ENCODE measurements at places on chromosomes 5 and 9.

DNA sequence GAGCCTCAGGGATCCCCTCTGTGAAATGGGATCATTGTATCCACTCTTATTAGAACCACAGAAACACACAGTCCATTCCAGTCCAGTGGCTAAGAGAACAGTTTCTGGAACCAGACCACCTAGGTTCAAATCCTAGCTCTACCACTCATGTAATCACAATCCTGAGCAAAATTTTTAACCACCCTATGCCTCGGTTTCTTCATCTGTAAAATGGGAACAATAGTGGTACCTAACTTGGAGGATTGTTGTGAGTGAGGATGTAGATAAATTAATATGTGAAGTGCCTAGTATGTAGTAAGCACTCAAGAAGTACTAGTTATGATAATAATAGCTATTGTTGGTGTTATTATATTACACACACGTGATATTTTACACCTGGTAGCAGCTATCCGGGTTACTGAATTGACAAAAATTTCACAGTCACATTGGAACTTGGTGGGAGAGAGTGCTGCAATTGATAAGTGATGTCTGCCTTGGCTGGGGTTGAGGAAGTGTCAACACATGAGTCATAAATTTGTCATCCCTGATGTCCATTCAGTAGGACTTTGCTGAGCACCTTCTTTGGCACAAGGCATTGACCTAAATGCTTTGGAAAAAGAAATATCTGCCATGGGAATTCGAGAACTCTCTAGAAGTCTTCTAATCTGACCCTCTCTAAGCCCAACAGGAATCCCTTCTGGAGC is 68.4 kb downstream of the COL27A1 start:
- DNase-seq: no peak

DNA sequence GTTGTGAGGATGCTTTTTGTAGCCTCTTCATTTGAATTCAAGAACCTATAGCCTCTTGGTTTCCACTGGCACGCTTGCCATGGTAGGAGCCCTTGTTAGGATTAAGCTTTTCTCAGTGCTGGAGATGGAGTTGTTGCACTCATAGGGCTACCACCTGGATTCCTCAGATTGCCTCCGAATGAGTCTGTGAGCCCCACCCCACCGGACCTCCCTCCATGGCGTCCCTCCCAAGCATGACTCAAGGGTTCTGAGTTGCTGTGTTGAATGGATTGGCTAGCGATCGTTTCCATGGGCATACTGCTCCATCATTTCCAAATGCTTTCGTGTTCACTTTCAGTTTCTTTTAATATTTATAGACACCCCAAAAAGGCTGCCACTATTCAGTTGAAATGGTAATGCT is 69.9 kb downstream of the DAPK1 start:
- DNase-seq: no peak

- DNase-seq: no peak
Observed at GRCh38 chr9:126430124-126430523, 103.5 kb downstream of the MVB12B start.

DNA sequence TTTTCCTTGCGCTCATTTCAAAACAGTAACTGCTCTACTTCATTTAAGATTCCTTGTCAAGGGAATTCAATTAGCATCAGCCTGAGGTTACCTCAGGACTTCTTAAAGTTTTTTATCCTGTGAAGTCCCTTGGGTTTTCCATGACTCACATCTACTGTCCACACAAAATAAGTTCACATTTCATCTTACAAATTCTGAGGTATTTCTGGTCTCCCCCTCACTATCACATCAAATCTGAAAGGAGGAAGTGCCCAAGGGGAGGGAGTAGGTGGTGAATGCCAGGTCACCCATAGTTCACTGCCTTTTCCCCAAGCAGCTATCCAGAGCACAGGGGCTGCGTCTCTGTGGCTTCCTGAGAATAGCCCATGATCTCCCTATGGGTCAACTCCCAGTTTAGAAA is 227.1 kb upstream of the NREP start:
- no peak for DNase-seq

DNA sequence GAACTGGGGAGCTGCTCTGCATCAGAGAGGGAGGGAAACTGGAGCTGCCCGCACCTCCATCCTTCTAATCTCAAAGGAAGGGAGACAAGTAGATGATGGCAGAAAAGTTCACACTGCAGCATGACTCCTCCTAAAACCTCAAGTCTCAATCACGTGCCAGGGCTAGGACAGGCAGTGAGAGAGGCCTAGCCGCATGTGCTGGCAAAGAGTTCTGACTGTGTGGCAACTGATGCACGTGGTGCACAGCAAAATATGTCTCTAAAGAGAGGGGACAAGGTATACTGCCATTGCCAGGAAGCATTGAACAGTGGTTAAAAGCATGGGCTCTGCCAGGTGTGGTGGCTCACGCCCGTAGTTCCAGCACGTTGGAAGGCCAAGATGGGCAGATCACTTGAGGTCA is 38.1 kb downstream of the FBXO10 start:
- DNase-seq: no peak

DNA sequence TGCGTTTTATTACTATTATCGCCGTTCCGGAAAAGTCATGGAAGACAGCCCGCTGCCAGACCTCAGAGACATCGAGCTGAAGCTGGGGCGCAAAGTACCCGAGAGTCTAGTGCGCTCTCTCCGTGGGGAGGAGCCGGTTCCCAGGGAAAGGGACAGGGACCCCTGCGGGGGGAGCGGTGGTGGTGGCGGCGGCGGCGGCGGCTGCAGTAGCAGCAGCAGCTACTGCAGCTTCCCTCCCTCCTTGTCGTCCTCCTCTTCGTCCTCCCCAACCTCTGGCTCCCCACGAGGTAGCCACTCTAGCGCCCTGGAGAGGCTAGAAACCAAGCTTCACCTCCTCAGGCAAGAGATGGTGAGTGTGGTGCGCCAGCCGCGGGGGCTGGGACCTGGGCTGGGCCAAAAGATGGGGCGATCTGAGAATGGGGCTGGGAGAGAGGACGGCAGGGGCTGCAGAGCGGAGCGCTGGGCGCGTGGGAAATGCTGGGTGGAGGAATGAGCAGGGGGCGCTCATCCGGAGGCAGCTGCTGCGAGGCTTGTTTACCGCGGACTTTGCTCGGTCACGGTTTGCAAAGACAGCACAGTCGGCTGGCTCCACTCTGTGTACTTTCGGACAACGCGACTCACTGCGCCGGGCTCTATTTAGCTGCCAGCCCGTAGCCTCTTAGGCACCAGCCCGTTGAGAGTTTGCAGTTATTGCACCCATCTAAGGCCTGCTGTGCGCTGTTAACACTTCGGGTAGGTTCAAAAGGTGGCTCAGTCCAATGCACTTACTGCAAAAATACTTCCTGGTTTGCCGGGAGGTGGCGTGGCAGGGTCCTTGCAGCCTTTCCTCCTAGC is 1.1 kb downstream of the LURAP1L start:
- peak; percentile 86 for DNase-seq

- peak; percentile 50 for DNase-seq
Observed at GRCh38 chr9:92151691-92152393, 36.6 kb upstream of the SPTLC1 start.

- no peak for DNase-seq
Observed at GRCh38 chr5:181205761-181206649, 1.0 kb upstream of the TRIM7 start.

GRCh38 chr5:24854350-24854749 is 209.6 kb upstream of the CDH10 start:
- DNase-seq: no peak

GRCh38 chr9:108535526-108535925 is 320.3 kb downstream of the ACTL7B start:
- no peak for DNase-seq

- DNase-seq: no peak
Observed at GRCh38 chr5:33381243-33381642, 59.5 kb upstream of the TARS1 start.

DNA sequence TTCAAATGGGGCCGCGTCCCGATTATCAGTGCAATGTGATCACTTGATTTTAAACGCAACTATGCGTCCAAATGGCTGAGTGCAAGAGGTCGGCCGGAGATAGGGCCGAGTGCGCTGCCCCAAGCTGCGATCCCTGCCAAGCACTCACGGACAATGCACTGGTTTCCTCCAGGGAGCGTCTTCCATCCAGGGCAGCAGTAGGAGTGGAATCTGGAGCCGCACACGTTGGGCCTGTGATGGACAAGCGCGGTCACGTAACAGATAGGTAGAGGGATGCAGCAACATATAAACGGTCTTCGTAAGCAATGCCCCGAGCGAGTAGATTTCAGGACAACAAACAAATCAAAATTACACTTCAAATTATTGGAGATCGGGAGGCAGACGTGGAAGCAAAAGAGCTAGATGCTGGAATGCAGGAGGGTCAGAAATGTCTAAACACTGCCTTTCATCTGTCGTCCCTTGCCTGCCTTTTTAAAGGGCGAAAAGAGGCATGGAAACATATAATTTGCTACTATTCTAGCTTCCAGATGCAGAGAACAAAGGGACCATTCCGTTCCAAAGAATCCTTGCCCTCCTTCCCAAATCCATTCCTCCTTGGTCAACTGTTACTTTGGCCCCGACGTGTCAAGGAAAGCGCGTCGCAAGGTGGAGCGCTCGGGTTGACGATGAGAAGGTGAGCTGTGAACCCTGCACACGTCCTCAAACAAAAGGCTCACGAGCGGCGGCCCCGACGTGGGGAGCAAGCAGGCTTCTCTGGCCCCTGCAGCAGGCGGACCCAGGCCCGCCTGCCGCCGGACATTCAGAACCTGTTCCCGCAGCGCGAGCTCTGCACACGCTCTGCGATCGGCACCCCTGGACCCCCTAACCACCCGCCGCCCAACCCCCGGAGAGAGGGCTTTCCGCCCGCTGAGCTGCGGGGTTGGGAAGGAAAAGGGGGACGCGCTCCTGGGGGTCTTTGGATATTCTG is 1.5 kb downstream of the FBN2 start:
- no peak for DNase-seq

DNA sequence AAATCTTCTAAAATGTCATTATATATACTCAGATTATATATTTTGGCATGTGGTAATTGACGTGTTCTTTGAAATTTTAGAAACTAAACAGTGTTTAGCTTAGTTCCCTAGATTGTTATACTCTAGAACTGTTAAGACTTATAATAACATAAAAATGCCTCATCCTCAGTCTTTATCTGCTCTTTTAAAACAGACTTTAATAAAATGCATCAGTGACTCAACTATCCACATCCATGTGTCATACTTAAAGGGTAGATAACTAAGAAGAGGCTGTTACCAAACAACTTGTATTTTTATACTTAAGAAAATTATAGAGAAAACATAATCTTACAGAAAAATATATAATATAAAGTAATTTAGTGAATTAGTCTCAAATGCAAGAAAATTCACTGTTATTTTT is 15.2 kb downstream of the NFIL3 start:
- DNase-seq: no peak

GRCh38 chr9:128909859-128910258 is 10.9 kb upstream of the PHYHD1 start:
- DNase-seq: no peak

- DNase-seq: no peak
Observed at GRCh38 chr5:71693828-71694427, 25.1 kb upstream of the CARTPT start.

- no peak for DNase-seq
Observed at GRCh38 chr5:131252824-131253171, 11.1 kb upstream of the CDC42SE2 start.

DNA sequence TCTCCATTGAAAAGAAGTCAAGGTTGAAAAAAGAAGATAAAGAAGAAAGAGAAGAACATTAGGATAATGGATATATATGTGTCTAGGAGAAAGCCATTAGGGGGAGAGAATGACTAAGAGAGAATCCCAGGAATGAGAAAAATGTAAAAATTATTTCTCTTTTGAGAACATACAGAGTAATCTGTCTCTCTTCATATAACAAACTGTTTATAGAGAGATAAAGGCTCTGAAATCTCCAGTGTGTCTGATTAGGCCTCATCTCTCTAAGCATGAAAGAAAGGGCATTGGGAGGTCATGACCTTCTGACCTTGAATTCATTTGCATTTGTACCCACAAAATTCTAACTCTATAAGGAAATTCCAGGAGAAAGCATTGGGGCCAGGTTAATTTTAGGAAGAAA is 3.5 kb upstream of the MPDZ start:
- DNase-seq: no peak

GRCh38 chr9:76425677-76426453 is 31.6 kb upstream of the RFK start:
- DNase-seq: no peak

DNA sequence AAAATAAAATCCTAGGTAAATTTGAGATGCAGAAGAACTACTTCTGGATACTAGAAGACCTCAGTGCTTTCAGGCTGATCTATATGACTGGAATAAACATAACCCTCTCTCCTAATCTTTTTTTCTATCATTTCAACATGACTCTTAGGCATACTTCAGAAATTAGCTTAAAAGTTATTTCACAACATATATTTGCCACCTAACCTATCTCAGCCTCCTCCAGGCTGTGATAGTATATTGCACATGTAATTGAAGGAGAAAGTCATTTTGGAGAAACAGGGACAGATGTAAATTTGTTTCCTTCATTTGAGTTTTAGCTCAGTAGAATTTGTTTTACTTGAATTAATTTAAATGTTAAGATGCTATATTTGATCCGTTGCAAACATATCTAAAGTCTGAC is 1932.3 kb upstream of the CDH6 start:
- no peak for DNase-seq

- DNase-seq: no peak
Observed at GRCh38 chr5:113546703-113547183, 33.2 kb downstream of the YTHDC2 start.

GRCh38 chr5:76799588-76799987 is 19.2 kb upstream of the F2RL1 start:
- DNase-seq: no peak

GRCh38 chr5:107147589-107147988 is 523.1 kb downstream of the EFNA5 start:
- DNase-seq: no peak

DNA sequence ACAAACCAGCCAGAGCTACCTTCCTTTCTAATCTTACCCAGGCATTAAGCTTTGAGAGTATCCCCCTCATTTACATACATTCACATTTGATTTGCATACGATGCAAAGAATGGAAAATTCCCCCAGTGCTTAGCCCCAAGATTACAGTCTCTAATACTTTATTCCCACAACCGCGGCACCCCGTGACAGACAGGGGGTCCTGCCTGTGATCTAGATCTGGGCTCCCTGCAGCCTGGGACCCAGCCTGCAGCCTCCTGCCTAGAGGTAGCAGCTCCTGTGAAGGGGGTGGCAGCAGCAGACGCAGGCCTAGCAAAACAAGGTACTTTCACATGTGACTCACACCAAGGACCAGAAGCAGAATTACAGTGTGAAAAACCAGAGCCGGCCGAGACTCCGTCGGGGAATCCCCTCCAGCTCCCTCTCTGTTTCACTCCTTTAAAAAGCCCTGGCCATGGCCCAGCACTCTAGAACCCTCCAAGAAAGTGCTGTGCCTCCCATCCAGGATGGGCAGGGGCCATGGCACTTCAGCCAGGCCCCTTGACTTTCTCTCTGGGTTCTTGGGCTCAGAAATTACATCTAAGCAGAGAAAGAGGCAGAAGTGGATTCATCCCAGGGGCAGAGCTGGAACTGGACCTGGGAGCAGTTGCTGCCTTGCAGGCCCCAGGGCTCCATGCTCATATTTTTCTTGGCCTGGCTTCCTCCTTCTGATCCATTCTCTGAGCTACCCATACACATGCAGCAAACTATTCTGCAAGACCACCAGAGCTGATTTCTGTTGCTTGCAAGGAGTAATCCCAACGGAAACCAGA is 14.0 kb upstream of the TCF7 start:
- no peak for DNase-seq
